ENCODE measurements at places on chromosomes 1 and 21.

DNA sequence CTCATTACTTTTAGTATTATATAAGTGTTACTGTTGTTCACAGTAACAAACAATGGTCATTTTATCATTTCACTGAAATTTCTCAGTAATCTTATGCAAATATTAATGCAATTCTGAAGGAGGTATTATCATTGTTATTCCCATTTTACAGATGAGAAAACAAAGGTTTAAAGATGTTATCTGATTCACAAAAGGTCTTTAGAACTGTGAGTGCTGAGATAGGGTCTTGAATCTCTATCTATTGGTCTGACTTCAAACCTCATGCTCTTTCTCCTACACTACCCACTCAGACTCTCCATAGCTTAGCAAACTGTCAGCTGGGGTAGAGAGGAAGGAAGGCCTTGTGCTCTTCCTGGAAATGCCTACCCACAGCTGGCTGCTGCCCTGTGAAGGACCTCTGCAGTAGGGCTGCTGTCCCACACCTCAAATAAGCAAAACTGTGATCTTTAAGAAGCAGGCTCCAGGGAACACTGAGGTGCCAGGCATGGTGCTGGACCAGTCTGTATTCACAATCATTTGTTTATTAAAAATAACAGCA, 6.2 kb upstream of the OSCP1 start:
- no peak for DNase-seq

DNA sequence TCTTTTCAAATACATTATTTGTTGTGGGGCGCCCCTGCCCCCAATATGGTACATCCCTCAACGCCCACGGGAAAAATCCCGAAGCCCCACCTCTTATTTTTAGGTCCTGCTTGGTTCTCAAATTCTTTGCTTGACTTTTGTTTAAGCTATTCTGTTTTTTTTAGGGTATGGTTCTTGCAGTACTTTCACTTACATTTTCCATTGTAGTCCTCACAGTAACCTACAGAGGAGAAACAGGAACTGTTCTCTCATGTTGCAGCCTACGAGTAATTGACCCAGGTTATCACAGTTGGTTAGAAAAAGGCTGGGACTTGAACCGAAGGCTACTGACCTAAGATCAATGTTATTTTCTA, 697 bp upstream of the C21orf91 start:
- peak; percentile 80 for DNase-seq

DNA sequence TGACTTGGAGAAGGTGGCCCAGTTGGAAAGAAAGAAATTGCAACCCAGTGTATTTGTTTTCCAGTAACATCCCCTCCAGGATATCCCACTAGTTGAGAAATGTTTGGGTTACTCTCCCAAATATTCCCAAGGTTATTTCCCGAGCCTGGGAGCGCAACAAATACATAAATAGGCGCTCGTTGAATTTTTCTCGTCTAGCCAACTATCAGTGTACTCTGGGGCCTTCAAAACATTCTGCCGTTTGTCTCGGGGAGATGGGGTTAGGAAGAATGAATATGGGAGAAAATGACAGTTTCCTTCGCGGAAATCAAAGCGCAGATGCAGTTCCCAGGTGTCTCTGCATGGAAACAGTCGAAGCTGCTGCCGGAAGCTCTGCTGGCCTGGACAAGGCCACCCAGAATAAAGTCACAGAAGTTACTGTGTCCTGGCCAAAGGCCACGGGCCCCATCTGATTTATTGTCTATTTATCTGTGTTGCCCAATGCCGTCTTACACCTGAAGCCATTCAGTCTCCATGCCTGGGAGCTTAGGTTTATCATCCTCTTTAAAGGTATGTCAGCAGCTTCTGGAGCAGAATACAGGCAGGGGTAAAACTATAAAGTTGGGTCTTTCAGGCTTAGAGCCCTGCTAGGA, 1.0 kb downstream of the C1orf115 start:
- DNase-seq, result no peak

DNA sequence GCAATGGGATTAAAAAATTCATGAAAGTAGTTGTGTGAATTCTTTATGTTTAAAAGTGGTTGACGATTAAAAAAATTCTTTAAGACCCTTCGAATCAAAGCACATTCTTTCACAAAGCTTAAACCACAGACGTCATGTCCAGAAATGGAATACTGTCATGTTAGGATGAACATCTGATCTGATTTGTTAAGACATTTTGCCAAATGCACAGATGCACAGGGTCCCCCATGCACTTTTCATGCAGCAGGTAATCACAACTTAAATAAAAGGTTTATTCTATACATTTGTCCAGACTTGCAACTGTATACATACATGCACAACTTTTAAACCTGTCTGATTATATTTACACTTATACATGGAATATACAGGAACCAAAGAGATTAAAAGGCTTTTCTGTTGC, 103.3 kb downstream of the NRIP1 start:
- no peak for DNase-seq

DNA sequence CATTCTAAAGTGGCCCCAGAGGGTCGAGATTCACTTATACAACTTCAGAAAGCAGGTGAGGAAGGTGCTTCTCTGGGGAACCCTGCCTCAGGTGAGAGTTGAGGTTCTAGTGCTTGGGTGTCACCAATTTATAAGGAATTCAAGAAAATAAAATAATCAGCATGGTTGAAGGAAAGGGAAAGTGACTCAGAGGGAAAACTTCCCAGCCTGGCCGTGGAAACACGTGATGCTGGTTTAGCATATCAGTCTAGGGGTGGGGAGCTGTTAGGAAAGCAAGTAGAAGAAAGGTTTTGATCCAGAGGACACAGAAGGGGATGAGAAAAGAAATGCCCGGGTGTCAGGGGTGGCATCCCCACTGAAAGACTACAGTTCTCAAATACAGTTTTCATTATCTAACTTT, 37.7 kb upstream of the TMEM125 start:
- no peak for DNase-seq

GRCh38 chr1:1680912-1681273, 11.7 kb downstream of the SLC35E2B start:
- DNase-seq, result no peak

GRCh38 chr1:203555076-203555475, 61.1 kb downstream of the OPTC start:
- no peak for DNase-seq

DNA sequence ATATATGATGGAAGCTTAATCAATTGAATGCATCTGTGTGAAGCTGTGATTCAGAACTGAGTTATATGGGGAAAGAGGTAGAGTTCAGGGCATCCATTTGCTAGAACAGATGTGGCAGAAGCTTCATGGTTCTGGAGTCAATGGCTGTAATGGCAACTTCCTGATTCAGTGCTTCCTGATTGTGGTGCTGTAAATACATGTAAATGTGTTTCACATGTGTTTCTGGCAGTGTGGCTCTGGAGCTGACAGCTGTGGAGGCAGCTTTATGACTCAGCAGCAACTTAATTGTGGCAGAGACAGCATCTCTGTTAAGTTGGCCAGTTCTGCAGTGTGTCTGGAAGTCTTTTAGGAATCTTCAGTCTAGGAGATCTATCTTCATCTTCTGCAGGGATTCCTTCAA, 226.6 kb upstream of the ZRANB2 start:
- DNase-seq, result no peak

- no peak for DNase-seq
These were observed 45.9 kb upstream of the SAMD13 start for GRCh38 chr1:84255582-84255981.

- DNase-seq, result no peak
These were observed 131.5 kb upstream of the LMO4 start for GRCh38 chr1:87197156-87197555.

DNA sequence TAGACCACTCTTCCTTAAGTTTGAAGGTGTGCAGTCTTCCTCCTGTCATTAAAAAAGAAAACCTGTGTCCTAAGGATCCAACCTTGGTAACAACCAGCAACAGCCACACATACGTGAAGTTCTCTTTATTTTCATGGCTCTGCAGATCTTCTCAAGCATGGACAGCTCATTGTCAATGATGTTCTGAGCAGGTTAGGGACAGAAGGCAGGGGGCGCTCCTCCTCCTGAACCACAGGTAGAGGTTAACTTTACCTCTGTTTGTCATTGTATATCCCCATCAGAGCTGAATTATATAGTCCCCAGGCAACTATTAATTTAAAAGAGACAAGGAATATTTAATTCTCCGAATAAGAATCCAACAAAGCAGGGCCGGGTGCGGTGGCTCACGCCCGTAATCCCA, 52.5 kb upstream of the CR2 start:
- DNase-seq, result no peak

GRCh38 chr1:180415236-180415848, 87.0 kb downstream of the ACBD6 start:
- no peak for DNase-seq

GRCh38 chr21:14814991-14815390, 249.8 kb downstream of the NRIP1 start:
- DNase-seq, result no peak

GRCh38 chr21:45407629-45408247, 2.8 kb downstream of the COL18A1 start:
- DNase-seq, result no peak

DNA sequence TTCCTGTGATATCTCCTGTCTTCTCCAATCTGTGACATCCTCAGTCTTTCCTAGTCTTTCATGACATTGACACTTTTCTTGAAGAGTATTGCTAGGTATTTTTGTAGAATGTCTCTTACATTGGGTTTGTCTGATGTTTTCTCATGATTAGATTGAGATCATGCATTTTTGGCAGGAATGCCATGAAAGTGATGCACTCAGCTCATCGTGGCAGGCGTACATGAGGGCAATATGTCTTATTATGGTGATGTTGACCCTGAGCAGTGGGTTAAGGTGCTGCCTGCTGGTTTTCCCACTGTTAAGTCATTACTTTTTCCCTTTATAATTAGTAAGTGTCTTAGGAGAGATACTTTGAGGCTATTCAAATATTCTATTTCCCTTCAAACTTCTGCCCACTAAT, 80.2 kb upstream of the SSX2IP start:
- no peak for DNase-seq

DNA sequence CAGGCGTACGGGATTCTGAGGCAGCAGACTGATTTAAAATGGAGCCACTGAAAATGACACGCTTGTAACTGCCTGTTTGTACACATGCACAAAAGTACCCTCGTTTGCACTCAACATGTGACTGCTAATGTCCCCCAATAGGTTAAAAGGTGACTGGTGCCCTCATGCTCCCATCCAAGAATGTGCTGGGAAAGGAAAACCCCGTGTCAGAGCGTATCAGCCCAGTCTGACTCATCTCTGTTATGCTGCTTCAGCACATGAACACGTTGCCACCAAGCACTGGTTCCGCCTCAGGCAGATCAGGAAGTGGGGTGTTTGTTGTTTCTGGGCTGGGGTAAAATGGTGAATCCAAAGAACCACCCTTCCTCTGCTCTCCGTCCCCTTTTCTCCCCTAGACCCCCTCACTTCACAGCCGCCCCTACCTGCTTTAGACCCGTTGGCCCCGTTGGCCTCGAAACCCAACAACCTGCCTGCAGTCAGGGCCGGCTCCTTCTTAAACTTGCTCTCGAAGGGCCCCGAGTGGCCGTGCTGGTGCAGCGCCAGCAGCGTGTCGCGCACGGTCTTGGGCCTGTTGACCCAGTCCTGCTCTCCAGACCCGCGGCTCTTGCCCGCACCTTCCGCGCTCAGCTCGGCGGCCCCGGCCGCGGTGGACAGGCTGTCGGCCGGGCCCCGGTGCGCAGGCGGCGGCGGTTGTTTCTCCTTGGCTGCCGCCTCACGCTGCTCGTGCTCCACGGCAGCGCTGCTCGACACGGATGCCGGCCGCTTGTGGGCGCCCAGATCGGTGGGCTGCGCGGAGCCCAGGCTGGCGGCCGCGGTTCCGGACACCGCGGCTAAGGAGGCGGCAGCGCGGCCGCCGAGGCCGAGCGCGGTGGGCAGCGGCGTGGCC, 1.7 kb downstream of the IRF2BP2 start:
- DNase-seq, result peak; percentile 95

- DNase-seq, result no peak
These were observed 295.9 kb downstream of the TPR start for GRCh38 chr1:186079084-186079684.

DNA sequence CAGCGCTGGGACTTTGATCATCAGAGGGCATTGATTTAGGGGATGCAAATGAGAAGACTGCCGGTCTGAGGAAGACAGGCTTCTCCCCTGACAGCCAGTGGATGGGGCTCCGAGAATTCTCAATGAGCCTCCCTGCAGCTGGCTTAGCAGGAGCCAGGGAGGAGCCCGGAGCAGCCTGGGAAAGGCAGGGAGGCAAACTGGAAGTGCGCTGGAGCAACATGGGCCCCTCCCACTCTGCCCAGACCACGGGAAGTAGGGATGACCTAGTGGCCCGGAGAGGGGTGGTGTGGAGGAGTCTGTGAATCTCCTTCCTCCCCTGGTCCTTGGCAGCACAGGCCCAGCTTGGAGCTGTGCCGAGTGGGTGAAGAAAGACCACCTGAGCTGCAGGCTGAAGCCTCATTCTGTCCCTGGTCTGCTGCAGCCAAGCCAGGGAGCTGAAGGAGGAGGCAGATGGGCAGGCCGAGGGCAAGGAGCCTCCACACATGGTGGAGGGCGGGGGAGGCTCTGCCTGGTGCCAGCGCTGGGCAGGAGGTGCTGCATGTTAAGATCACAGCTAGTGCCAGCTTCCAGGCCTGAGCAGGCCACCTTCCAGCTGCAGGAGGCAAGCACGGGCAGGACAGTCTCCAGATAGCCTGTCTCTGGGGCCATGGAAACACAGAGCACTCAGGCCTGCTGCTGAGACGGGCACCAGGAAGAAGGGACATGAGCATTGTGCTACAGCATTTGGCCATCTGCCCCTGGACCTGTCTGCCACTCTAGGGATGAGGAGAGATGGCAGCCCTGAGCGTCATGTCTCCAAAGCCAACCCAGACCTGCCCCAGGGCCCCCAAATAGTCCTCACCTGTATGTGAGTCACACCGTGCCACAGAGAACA, 12.2 kb upstream of the CLSTN1 start:
- no peak for DNase-seq

GRCh38 chr1:109985247-109986053, 885 bp downstream of the AHCYL1 start:
- no peak for DNase-seq

DNA sequence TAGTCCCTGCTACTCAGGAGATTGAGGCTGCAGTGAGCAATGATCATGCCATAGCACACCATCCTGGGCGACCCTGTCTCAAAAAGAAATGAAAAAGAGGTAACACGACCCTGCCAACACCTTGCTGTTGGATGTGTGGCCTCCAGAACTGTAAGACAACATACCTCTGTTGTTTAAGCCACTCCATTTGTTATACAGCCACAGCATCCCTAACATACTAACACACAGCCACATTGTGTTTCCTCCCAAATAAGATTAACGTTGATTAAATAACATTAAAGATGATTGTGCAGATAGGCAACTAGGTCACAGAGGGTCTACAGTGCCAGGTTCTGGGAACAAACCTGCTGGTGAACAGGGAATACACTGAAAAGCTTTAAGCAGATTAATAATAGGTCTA, 170.4 kb downstream of the RERE start:
- DNase-seq, result no peak
